ENCODE measurements at places on chromosomes 1 and 21.

- no peak for DNase-seq
These were observed 56.8 kb downstream of the ARHGEF16 start for GRCh38 chr1:3511306-3511705.

GRCh38 chr21:45709173-45709572 is 65.6 kb downstream of the PCBP3 start:
- no peak for DNase-seq

DNA sequence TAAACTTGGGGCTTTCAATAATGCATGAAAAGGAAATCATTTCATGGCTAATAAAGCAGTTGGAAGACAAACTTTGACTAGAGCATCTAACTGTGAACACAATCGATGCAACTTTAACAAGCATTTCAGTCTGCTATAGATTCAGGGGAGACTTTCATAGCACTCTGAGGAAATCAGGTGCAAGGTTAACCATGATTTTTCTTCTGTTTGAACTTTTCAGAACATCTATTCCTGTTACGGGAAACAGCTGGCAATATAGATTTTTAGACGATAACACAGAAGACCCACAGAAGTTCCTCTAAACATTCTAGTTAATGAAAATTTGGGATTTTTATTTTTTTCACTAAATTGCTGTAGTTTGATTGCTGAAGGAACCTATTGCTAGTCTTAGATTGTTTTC is 177.3 kb downstream of the TRIM33 start:
- no peak for DNase-seq

DNA sequence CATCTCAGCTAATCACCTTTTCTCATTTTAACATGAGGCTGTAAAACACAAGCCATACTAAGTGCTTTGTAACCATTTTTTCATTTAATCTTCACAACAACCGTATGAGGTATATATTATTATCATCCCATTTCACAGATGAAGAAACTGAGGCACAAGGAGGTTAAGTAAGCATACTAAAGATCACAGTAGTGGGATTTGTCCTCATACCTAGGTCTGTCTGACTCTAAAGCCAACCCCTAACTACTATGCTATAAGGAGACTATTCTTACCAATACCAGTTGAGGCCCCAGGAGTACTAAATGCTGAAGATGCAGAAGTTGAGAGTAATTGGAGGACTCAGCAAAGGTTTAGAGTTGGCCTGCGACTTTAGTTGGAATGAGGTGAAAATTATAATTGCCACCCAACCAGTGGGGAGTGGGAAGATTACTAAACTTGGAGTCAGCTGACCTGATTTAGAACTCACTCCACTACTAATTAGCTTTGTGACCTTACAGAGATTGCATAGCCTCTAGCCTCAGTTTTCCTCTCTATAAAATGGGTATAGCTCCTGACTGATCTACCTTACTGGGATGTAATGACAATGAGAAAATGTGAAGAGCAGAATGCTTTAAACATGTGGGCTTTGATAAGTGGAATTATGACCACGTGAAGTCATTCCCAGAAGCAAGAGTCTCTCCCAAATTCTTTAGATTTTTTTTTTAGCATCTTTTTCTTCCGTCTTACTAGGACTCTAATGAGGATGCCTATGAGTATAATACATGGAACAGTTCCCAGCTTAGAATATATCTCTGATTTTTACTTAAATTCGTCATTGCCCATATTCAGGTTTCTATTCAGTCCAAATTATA is 85.8 kb upstream of the IPO9 start:
- DNase-seq: no peak

DNA sequence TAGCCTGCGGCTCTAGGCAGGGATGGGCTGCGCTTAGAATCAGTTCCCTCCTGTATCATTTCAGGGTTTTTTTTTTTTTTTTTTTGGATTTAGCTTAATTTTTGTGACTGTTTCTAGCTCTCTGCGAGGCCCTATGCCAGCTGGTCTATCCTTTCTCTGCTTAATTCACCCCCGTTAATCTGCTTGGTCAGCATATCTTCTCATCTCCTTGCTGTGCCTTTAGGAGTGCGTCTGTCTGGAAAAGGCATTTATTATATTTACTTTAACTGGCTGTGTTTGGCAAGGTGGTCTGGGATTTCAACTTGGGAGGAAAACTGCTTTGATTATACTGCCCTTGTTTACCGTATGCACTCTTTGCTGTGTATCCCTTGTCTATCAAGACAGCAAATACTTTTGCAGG is 184.8 kb upstream of the KIAA0040 start:
- DNase-seq: no peak
